NCI-H1417 (cell line): ENCODE measurements at places on chromosomes 12 and 14.

DNA sequence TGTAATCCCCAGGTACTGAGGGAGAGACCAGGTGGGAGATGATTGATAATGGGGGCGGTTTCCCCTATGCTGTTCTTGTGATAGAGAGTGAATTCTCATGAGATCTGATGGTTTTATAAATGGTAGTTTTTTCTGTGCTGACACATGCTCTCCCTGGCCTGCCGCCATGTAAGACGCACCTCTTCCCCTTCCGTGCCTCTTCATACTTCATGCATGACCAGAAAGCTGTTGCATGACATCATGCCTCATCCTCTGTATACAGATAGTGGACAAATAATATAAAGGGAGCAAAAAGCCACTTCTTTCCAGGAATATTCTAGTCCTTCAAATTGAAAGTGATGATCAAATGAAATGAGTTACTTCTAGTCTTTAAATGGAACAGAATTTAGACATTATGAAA, 47.3 kb upstream of the LRIG3 start:
- DNase-seq, result no peak

GRCh38 chr14:40218282-40218941, 786.2 kb upstream of the FBXO33 start:
- DNase-seq, result no peak

GRCh38 chr12:25254271-25254880, 3.6 kb upstream of the KRAS start:
- DNase-seq, result no peak

GRCh38 chr14:77579065-77579464, 37.4 kb downstream of the SPTLC2 start:
- DNase-seq, result no peak

DNA sequence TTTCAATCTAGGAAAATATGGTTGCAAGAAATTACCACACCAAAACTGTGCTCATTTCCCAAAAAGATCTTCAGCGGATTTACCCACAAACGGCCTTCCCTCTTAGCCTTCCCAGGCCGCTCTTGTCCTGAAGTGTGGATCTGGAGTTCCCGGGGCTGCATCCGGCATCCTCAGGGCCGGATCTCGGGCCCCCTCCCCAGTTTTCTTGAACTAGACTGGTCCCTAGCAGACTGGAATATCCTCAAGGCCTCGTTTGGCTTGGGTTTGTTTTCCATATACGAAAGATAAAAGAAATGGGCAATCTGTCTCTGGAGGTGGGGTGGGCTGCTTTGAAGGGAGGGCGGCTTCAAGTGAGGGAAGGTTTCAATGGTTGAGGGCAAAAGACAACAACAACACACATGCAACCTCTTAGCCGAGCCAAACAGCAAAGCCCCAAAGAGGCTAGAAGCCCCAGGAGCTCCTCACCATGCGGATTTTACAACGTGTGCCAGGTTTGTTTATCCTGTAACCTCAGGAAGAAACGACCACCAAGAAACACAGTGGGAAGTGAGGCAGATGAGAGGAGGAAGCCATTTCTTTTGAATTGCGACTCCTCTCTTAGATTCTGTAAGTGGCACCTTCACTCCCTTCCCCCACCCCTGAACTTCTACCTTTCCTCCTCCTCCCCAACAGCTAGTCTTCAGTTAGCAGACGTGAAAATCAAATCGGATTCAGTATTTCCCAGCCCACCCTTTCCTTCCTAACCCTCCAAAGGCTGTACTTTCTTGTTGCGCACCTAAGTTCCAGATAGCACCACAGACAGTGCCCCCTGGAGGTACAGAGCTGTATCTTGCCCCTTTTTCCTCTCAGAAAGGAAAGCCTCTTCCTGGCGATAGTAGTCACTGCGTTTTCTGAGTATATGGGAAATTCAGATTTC, 2.6 kb downstream of the MYF6 start:
- DNase-seq, result peak; percentile 5

GRCh38 chr12:9049520-9050133, 60.3 kb downstream of the KLRG1 start:
- DNase-seq, result no peak

DNA sequence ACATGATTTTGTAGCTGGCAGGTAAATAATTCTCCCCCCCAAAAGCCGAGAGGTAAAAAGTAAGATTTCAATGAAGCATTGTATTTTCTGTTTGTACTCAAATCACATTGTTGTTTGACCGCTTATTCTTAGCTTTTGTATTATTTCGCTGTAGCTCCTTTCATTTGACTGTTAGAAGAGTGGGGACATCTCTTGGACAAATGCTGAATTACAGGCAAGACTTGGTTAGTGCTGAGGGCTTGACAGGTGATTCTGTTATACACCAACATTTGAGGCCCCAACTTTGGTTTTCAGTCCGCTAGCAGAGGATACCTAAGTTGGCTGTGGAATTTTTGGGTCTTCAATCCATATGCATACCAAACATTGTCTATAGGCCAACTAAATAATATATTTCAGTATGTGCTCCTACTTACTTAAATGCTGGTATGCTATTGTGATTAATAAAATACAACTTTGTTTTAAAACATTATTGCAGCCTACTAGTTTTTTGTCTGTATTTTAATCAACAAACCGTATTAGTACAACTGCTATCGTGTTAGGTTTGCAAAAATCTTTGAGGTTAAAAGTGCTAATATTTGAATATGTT, 102.2 kb downstream of the ERC1 start:
- peak; percentile 51 for DNase-seq

DNA sequence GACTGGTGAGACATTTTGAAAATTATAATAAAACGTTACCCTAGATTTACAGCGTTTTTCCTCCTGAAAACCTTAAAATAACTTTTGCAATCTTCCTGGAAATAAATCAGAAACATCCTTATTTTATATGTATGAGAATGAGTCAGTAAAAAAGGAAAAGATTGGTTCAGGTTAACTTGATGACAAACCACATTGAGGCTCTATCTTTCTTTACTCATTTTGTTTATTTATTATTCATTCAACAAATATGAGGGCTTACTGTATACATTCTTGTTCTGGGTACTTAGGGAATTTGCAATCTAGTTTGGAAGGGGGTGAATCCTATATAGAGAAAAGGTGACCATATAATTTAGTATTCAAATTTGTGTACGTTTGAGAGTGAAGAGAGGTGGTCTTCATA, 156.6 kb downstream of the UNC79 start:
- no peak for DNase-seq

DNA sequence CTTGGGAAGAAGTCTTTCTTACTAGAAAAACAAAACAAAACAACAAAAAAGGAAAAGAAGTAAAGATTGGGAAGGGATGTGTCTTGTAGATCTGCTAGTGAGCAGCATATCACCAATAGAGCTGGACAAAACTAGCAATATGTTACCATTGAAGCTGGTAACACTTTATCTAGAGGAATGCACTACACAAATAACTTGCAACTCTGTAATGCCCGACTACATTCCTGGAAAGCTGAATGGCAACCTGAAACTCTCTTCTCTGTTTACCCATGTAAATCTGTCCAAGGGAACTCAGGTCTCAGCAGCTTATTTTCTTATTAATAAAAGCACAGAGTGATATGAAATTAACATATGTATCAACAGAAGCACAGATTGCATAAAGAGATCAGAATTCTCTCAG, 624.4 kb downstream of the KCNH5 start:
- no peak for DNase-seq

GRCh38 chr14:32977913-32978312, 39.2 kb downstream of the NPAS3 start:
- no peak for DNase-seq

- DNase-seq, result peak; percentile 54
These were observed 64.8 kb upstream of the PTGR2 start for GRCh38 chr14:73786636-73787485.

GRCh38 chr12:98372340-98373024, 142.9 kb upstream of the TMPO start:
- DNase-seq, result no peak

- peak; percentile 45 for DNase-seq
These were observed 917.7 kb downstream of the DIO2 start for GRCh38 chr14:79293482-79294177.

GRCh38 chr12:2268471-2269286, 215.9 kb downstream of the CACNA1C start:
- no peak for DNase-seq

DNA sequence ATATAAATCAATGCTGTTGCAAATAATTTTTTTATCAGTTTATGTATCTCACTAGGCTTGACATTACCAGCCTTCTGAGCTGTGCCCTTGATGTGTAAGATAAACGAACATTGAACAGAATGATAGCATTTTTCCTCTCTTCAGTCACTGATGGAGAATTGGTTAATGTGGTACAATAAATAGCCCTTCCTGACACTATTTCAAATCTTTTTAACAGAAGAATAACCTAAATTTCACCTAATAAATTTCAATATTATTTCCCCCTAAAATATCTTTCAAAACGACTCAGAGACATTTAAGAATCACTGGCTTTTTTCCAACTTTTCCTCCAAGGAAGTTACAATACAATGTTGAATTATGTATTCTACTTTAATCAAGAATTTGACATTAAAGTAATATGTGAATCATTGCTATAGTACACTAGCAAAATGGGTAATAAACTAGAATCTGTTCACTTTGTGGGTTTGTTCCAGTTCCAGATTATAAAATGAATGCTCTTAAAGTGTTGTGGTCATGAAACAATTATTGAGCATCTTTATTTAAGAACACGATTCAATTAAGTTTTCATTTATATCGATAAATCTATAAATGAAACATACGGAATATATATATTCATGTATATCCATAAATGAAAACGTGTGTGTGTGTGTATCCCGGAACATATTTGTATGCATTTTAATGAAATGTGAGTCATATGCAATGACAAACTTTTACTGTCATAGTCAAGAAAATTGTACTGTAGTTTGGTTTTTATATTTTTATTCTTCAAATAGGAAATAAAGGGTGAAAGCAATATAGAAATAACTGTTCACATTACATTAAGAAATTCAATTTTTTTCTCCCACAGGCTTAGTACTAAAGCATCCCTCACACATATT, 2.5 kb upstream of the ATP2B1 start:
- DNase-seq, result no peak

- DNase-seq, result no peak
These were observed 182.7 kb downstream of the PCNX1 start for GRCh38 chr14:71089971-71090370.
